Ovary (tissue), 10 donors: ENCODE measurements at places on chromosomes 6 and 20. TPM values are rescaled to one million over a fixed set of nuclear protein-coding genes. Genes with fewer than 3 reads are reported as not detected.

Gene PRDM1
- total RNA-seq = 4.2 TPM

Gene ANGPT4
- total RNA-seq = 2.0 TPM

Gene MBOAT1
- 12.7 TPM for total RNA-seq

Gene BPIFB2
- total RNA-seq = not detected

Gene CST2
- not detected for total RNA-seq

Gene TCP11
- 0.53 TPM for total RNA-seq

Gene TEAD3
- total RNA-seq = 25.7 TPM

Gene BNIP5
- not detected for total RNA-seq

Gene ISM1
- total RNA-seq = not detected

Gene TRIM31
- total RNA-seq = not detected

Gene LY6G5C
- 2.3 TPM for total RNA-seq

Gene METTL24
- 5.7 TPM for total RNA-seq

Gene NRSN2
- 51.6 TPM for total RNA-seq

Gene MEI4
- not detected for total RNA-seq

Gene SEMG1
- total RNA-seq = not detected

Gene CDH26
- total RNA-seq = 0.84 TPM

Gene SAMD5
- 1.3 TPM for total RNA-seq

Gene CNR1
- total RNA-seq = 2.1 TPM

Gene LAMA2
- total RNA-seq = 145 TPM

Gene EPB41L2
- 170 TPM for total RNA-seq

Gene LIN28B
- total RNA-seq = not detected

Gene CD2AP
- 15.5 TPM for total RNA-seq
